Small intestine (tissue), 16 donors: ENCODE measurements at places on chromosomes 2 and 18.

- H3K4me3 ChIP-seq, result peak overlapping the region; percentile 85
- no peaks in the 10 kb centered on the region for H3K36me3 ChIP-seq
- DNase-seq, result peak; percentile 25
- H3K27ac ChIP-seq, result peak overlapping the region; percentile 99
- H3K4me1 ChIP-seq, result peaks cover 13% of the 10 kb centered on the region
Observed at GRCh38 chr2:74439803-74440377, 1.8 kb downstream of the RTKN start.

DNA sequence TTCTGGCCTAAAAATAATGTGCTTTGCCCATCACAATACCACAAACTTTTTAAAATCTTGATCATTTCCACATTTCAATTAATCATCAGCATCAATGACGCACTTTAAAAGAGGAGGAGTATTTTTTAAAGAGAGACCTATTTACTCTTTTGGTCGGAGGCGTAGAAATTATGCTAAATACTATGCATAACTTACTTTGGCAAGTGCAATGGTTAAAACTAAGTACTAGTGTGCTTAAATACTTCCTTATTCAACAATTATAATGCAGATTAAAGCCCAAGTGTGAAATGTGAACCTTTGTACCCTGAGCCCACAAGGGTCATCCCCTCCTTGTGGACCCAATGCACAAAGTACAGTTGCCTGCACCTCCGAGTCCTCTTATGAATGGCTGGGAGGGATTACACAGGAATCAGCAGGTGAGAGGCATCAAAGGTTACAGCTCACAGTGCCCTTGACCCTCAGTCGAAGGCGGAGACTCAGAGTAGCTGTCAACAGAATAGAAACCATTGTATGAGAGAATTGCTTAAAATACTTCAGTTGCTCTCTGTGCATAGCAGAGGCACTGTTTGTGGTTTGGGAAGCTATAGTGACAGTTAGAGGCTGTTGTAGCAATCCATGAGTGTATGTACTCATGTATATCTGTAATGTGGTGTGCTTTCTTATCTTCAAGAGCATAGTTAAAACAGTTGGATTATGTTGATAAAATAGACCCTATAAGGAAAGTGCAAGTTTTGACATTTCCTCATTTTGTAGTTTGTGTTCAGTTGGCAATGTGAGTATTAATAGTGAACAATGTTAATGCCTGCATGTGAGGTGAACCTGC is 151.7 kb upstream of the ITGA4 start:
- no peaks in the 10 kb centered on the region for H3K4me1 ChIP-seq
- no peaks in the 10 kb centered on the region for H3K27me3 ChIP-seq
- no peak overlapping the region for H3K4me3 ChIP-seq
- H3K27ac ChIP-seq, result peak overlapping the region; percentile 62
- DNase-seq, result peak; percentile 42

DNA sequence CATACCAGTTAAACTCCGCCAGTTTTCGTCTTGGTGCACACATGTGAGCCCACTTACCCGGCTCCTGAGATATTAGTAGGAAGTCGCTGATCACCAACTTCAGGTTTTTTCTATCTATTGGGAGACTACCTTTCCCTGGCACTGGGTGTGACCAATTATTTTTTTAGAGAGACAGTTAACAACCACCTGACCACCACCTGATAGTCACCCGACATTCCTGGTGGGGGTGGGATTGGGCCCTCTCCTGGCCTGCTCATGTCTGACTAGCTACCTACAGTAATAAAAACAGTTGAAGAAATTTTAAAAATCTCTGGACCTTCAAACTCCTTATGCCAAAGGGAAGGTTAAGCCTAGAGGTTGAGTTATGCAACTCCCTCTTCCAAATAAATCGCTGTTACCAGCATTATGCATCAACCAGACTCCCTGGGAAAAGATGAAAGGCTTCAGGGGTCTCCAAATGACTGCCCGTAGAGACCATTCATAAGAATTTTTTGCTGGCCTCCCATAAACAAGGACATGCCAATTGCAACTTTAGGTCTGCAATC is 27.8 kb downstream of the CREG2 start:
- H3K27me3 ChIP-seq, result no peaks in the 10 kb centered on the region
- no peak overlapping the region for H3K4me3 ChIP-seq
- DNase-seq, result no peak
- H3K36me3 ChIP-seq, result no peaks in the 10 kb centered on the region
- no peaks in the 10 kb centered on the region for H3K4me1 ChIP-seq

- no peak overlapping the region for H3K4me3 ChIP-seq
- no peak for DNase-seq
- H3K36me3 ChIP-seq, result no peaks in the 10 kb centered on the region
- no peaks in the 10 kb centered on the region for H3K4me1 ChIP-seq
- H3K27ac ChIP-seq, result no peak overlapping the region
Observed at GRCh38 chr2:28833740-28834470, 23.3 kb downstream of the SPDYA start.

DNA sequence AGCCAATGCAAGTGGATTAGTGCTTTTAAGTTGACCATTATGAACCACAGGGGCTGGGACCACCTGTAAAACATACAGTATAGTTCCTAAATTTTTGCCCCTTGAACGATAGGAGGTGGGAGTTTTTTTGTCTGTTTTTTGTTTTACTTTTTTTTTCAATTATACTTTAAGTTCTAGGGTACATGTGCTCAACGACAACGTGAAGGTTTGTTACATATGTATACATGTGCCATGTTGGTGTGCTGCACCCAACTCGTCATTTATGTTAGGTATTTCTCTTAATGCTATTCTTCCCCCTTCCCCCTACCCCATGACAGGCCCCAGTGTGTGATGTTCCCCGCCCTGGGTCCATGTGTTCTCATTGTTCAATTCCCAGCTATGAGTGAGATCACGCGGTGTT is 1797.9 kb upstream of the PIK3C3 start:
- DNase-seq, result no peak
- H3K4me1 ChIP-seq, result no peaks in the 10 kb centered on the region
- no peaks in the 10 kb centered on the region for H3K27me3 ChIP-seq
- H3K4me3 ChIP-seq, result no peak overlapping the region
- no peak overlapping the region for H3K27ac ChIP-seq

GRCh38 chr2:119252186-119253113 is 28.8 kb downstream of the STEAP3 start:
- no peaks in the 10 kb centered on the region for H3K36me3 ChIP-seq
- no peak overlapping the region for H3K4me3 ChIP-seq
- no peak for DNase-seq
- H3K27me3 ChIP-seq, result no peaks in the 10 kb centered on the region
- H3K4me1 ChIP-seq, result no peaks in the 10 kb centered on the region
- no peak overlapping the region for H3K27ac ChIP-seq

DNA sequence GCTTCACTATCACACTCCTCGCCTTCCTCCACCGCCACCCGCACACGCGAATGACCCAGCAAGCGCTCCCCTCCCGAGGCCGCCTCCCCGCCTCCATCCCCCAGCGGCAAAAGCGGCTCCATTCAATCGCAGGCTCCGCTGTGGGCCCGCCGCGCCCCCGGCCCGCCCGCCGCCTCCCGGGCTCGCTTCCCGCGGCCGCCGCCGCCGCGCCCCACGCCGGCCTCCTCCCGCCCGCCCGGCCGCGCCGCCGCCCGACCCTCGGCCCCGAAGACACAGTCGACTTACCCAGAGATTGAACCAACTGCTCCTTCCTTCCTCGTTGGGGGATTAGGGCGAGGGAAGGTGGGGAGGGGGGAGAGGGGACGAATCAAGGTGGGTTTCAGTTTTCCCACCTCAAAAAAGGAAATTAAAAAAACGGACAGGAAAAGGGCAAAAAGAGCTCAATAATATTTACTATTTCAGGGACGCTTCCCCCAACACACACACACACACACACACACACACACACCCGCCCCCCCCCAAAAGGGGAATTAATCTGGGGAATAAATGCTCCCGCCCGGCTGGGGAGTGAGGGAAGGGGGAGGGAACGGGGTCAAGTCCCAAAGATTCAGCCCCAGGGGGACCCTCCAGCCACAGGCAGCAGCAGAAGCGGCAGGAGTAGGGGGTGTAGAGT is 743 bp downstream of the XPO1 start:
- H3K27me3 ChIP-seq, result no peaks in the 10 kb centered on the region
- no peaks in the 10 kb centered on the region for H3K36me3 ChIP-seq
- peaks cover 12% of the 10 kb centered on the region for H3K4me1 ChIP-seq
- H3K27ac ChIP-seq, result peak overlapping the region; percentile 98

DNA sequence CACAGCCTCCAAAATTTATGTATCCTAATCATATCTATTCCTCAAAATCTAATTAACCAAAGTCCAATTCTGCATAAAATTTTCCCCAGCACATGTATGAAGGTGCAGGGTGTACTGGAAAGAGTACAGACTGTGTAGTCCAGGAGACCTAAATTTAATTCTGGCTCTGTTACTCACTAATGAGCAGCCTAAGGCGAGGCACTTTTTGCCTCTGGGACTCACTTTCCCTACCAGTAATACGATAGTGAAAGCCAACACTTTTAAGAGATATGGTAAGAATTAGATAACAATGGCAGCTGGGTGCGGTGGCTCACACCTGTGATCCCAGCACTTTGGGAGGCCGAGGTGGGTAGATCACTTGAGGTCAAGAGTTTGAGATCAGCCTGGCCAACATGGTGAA is 177.7 kb downstream of the PIEZO2 start:
- no peak overlapping the region for H3K4me3 ChIP-seq
- H3K27me3 ChIP-seq, result no peaks in the 10 kb centered on the region
- no peaks in the 10 kb centered on the region for H3K4me1 ChIP-seq
- DNase-seq, result no peak
- no peak overlapping the region for H3K27ac ChIP-seq

DNA sequence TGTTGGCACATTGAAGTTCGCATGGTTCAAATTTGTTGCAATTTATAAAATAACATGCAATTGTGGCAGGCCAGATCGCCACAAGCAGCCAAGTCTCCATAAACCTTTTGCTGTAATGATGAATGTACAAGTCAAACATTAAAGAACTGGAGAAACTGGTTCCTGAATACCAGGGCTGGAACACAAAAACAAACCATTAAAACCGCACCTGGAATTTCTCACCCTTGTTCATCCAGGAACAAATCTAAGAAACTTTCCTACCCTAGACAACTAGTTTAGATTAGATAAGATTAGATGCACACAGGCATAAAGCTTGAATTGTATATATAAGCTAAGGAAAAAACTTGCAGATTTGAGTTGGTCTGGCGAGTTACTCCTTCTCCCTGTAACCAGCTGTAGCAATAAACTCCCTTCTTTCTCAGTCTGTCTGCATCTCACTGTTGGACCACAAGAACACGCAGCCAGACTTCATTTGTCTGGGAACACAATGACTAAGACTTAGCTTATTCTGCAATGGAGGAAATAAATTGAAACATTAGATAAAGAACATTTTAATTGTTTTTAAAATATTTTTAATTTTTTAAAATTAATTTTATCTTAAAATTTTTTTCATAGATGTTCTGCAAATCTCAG is 1835.5 kb upstream of the LRRTM1 start:
- no peak overlapping the region for H3K27ac ChIP-seq
- no peaks in the 10 kb centered on the region for H3K36me3 ChIP-seq
- no peak overlapping the region for H3K4me3 ChIP-seq
- peak; percentile 83 for DNase-seq

DNA sequence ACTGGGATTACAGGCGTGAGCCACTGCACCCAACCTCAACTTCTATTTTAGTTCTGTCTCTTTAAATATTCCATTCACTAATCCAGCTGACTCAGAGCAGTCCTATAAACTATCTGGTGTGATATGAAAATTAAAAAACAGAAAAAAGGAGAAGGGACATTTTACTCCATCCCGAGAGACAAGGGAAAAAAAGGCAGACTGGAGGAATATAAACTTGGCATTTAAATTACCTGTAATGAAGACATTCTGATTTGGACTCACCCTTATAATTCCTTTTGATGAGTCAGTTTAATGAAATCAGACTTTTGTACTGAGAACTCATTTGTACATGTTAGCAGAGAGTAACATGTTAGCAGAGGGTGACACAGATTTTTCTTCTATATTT is 74.8 kb upstream of the RIOK3 start:
- DNase-seq, result peak; percentile 67
- peaks cover 9% of the 10 kb centered on the region for H3K4me1 ChIP-seq
- no peaks in the 10 kb centered on the region for H3K27me3 ChIP-seq
- H3K4me3 ChIP-seq, result no peak overlapping the region

GRCh38 chr2:134500211-134500935 is 218.4 kb downstream of the TMEM163 start:
- H3K36me3 ChIP-seq, result no peaks in the 10 kb centered on the region
- H3K27ac ChIP-seq, result no peak overlapping the region
- H3K27me3 ChIP-seq, result peaks cover 3% of the 10 kb centered on the region
- DNase-seq, result no peak

GRCh38 chr2:239230318-239231052 is 170.3 kb downstream of the HDAC4 start:
- H3K27me3 ChIP-seq, result no peaks in the 10 kb centered on the region

DNA sequence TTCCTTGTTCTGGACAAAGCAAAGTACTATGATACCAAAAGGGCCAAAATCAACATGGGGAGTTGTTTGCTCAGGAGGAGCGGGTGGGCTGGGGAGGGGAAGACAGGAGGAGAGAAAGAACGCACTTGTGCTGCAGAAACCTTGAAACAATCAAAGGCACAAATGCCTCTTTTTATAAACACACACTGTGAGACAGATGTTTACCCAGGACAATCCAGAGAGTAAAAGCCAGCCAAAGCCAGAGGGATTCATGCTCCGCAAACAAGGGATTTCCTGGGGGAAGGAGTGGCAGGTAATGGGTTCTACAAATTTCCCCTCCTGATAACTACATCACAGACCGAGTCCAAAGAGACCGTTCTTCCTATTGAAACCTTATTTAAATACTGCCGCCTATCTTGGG is 323.5 kb upstream of the SKOR2 start:
- H3K4me1 ChIP-seq, result no peaks in the 10 kb centered on the region
- H3K36me3 ChIP-seq, result no peaks in the 10 kb centered on the region
- H3K27ac ChIP-seq, result no peak overlapping the region
- no peaks in the 10 kb centered on the region for H3K27me3 ChIP-seq
- no peak overlapping the region for H3K4me3 ChIP-seq

- no peak overlapping the region for H3K27ac ChIP-seq
- H3K27me3 ChIP-seq, result no peaks in the 10 kb centered on the region
- H3K4me1 ChIP-seq, result no peaks in the 10 kb centered on the region
Observed at GRCh38 chr2:78077633-78078032, 555.5 kb upstream of the LRRTM4 start.

GRCh38 chr2:27393225-27393624 is 12.7 kb upstream of the ZNF513 start:
- no peak for DNase-seq
- H3K27me3 ChIP-seq, result no peaks in the 10 kb centered on the region
- no peaks in the 10 kb centered on the region for H3K36me3 ChIP-seq
- H3K27ac ChIP-seq, result no peak overlapping the region
- H3K4me1 ChIP-seq, result no peaks in the 10 kb centered on the region

- no peak for DNase-seq
- no peak overlapping the region for H3K27ac ChIP-seq
- no peaks in the 10 kb centered on the region for H3K27me3 ChIP-seq
Observed at GRCh38 chr2:239275847-239276831, 124.7 kb downstream of the HDAC4 start.
